Progenitor cell of endocrine pancreas (in vitro differentiated cells): ENCODE measurements at places on chromosomes 6 and 20. TPM values are rescaled to one million over a fixed set of nuclear protein-coding genes. Genes with fewer than 3 reads are reported as not detected.
A peak's percentile ranks its signal among the peaks of the same experiment; 100 is the strongest.

GRCh38 chr20:1478566-1478965 is 11.9 kb upstream of the NSFL1C start:
- H3K36me3 ChIP-seq, result no peaks in the 10 kb centered on the region
- no peak overlapping the region for H3K27ac ChIP-seq
- H3K4me3 ChIP-seq, result no peak overlapping the region
- no peak for DNase-seq

DNA sequence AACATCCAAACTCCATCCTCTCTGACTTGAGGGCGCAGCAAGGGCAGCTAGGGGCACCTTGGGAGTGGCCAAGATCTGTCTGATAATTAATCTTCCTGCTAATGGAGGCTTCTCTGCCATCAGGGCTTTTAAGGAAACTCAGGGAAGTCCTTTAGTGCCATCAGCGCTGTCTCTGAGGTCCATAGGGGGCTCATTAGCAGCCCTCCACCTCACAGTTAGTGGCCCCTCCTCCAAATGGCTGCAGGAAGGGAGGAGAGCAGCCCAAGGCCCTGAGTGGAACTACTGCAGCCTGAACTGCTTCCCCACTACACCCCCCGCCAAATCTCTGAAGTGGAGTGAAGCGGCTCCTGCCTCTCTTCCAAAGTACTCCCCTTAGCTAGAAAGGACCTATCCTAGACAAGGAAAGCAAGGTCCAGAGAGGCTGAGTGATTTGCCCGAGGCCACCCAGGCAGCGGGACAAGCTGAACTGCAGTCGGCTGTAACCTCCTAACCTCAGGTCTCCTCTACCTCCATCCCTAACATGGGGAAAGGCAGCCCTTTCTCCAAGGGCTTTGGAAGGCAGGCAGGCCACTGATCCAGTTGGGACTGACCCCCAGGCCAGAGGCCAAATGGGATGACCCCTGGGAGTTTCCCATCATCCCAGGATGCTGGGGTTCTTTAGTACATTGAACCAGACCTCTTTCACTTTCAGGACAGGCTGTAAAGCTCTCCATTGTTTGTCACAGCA is 39.5 kb upstream of the ZFAND3 start:
- H3K4me3 ChIP-seq, result no peak overlapping the region
- H3K36me3 ChIP-seq, result no peaks in the 10 kb centered on the region
- peaks cover 25% of the 10 kb centered on the region for H3K4me1 ChIP-seq
- H3K27me3 ChIP-seq, result peaks cover 43% of the 10 kb centered on the region
- DNase-seq, result no peak

GRCh38 chr6:68876792-68877493 is 241.9 kb downstream of the ADGRB3 start:
- H3K4me1 ChIP-seq, result no peaks in the 10 kb centered on the region
- peaks cover 1% of the 10 kb centered on the region for H3K36me3 ChIP-seq
- no peaks in the 10 kb centered on the region for H3K27me3 ChIP-seq
- no peak overlapping the region for H3K4me3 ChIP-seq

GRCh38 chr20:49091104-49091503 is 45.0 kb downstream of the CSE1L start:
- no peak overlapping the region for H3K4me3 ChIP-seq
- peak overlapping the region; percentile 71 for H3K27ac ChIP-seq
- DNase-seq, result no peak
- H3K27me3 ChIP-seq, result no peaks in the 10 kb centered on the region

DNA sequence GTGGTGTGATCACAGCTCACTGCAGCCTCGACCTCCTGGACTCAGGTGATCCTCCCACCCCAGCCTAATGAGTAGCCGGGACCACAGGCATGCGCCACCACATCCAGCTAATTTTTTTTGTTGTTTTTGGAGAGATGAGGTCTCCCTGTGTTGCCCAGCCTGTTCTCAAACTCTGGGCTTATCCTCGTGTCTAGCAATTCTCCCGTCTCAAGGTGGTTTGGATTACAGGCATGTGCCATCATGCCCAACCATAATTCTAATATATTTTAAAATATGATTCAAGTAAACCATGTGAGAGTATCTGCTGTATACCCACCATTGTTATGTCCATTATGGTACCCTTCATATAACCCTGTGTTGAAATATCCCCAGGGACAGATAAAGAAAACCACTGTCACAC is 60.3 kb upstream of the C20orf144 start:
- DNase-seq, result no peak
- H3K4me1 ChIP-seq, result peaks cover 4% of the 10 kb centered on the region
- H3K4me3 ChIP-seq, result no peak overlapping the region
- no peaks in the 10 kb centered on the region for H3K27me3 ChIP-seq
- H3K27ac ChIP-seq, result no peak overlapping the region

GRCh38 chr6:15522856-15523529 is 139.8 kb downstream of the DTNBP1 start:
- H3K36me3 ChIP-seq, result peaks cover 70% of the 10 kb centered on the region
- no peaks in the 10 kb centered on the region for H3K27me3 ChIP-seq
- no peak overlapping the region for H3K4me3 ChIP-seq
- DNase-seq, result no peak
- H3K27ac ChIP-seq, result no peak overlapping the region

DNA sequence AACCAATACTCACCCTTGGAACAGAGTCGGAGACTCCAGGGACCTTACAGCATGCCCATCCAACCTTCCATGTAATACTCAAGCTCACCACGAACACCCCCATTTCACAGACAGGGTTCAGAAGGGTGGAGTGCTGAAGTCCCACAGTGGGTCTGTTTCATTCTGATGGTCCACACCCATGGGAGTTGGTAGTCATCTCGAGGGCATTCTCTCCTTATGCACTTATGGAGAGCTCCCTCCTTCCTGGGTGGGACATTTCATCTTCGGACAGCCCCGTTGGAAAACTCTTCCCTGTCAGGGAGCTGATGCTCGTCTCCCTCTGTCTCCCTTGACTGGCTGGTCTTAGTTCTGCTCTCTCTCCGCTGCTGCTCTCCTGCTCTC is 38.9 kb downstream of the COX4I2 start:
- no peak for DNase-seq
- no peak overlapping the region for H3K4me3 ChIP-seq
- peaks cover 29% of the 10 kb centered on the region for H3K36me3 ChIP-seq
- H3K27me3 ChIP-seq, result no peaks in the 10 kb centered on the region
- peaks cover 51% of the 10 kb centered on the region for H3K4me1 ChIP-seq
- peak overlapping the region; percentile 89 for H3K27ac ChIP-seq

DNA sequence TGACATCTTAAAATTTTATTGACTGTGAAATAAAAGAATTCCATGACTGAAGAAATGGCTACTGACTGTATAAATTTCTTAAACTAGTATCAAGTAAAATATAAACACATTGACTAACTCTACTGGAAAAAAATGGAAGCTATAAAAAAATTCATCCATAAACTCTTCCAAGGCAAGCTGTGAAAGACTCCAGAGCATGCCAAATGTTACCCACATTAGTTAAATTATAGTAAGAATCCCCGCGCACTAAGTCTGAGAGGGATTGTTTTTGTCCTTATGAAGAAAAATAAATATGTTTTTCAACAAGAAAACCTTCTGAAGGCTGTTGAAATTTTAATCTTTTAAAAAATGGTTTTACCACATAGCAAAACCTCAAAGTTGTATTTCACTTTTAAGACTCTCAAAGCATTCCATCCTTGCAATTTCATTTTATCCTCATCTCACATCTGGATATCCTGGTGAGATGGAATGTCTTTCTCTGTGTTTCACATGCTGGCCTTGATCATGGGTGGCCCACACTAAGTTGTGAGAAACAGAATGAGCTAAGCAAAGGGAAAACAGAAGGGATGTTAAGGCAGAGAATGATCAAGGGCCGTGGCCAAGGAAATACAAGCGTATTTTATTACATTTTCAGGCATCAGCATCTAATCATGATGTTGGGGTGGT is 732.5 kb downstream of the KIF16B start:
- no peaks in the 10 kb centered on the region for H3K4me1 ChIP-seq
- no peaks in the 10 kb centered on the region for H3K36me3 ChIP-seq
- DNase-seq, result no peak
- no peaks in the 10 kb centered on the region for H3K27me3 ChIP-seq
- H3K4me3 ChIP-seq, result no peak overlapping the region
- no peak overlapping the region for H3K27ac ChIP-seq

GRCh38 chr6:48757661-48758060 is 646.7 kb upstream of the PTCHD4 start:
- no peak for DNase-seq
- no peaks in the 10 kb centered on the region for H3K36me3 ChIP-seq
- H3K27me3 ChIP-seq, result no peaks in the 10 kb centered on the region
- H3K4me3 ChIP-seq, result no peak overlapping the region

The ALDH8A1 gene
- 0.40 and 1.5 TPM in 2 replicates for total RNA-seq

- no peak overlapping the region for H3K27ac ChIP-seq
- no peaks in the 10 kb centered on the region for H3K36me3 ChIP-seq
- H3K4me1 ChIP-seq, result peaks cover 28% of the 10 kb centered on the region
Observed at GRCh38 chr20:49766979-49767521, 45.6 kb upstream of the SLC9A8 start.

The LAMP5 gene
- not detected in 2 replicates for total RNA-seq

DNA sequence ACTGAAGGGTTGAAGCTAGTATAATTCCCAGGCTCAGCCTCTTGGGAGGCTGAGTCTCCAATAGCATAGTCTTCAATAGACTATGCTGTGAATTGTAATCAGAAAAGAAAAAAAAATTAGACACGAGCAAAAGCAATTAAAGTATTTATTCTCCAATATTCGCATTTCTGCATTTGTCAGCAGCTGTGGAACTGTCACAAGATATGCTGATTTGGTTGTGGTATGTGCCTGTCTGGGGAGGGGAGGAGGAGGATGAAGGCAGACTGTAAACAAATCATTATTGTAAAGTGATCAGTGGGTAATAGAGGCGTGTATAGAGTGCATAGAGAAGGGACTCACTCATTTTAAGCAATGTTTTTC is 10.1 kb upstream of the BICRAL start:
- no peak for DNase-seq
- peaks cover 10% of the 10 kb centered on the region for H3K4me1 ChIP-seq

DNA sequence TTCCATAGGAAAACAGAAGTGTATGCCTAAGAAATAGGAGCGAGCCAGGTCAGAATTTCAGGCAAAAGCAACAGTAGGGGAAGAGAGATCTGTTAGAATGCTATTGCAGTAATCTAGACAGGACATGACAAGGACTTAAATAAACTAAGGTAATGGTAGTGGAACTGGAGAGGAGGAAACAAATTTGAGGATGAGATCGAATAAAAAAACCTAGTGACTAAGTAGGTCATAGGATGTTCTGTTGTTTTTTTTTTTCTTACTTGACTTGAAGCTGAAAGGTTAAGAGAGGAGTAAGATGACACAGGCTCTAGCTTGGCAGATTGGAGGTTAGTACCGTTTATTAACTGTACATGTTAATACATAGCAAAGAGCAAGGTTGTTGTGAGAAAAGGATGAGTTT is 28.6 kb downstream of the ORC3 start:
- no peak overlapping the region for H3K27ac ChIP-seq
- peaks cover 18% of the 10 kb centered on the region for H3K36me3 ChIP-seq
- no peak for DNase-seq
- no peak overlapping the region for H3K4me3 ChIP-seq
- peaks cover 3% of the 10 kb centered on the region for H3K4me1 ChIP-seq
